ENCODE measurements at places on chromosomes 6 and 20. TPM values are rescaled to one million over a fixed set of nuclear protein-coding genes. Genes with fewer than 3 reads are reported as not detected.

DNA sequence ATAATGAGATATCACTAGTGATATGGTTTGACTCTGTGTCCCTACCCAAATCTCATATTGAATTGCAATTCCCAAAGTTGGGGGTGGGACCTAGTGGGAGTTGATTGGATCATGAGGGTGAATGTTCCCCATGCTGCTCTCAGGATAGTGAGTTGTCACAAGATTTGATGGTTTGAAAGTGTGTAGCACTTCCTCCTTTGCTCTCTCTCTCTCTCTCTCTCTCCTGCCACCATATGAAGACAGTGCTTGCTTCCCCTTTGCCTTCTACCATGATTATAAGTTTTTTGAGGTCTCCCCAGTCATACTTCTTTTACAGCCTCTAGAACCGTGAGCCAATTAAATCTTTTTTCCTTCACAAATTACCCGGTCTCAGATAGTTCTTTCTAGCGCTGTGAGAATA, 1002.0 kb upstream of the ADGRB3 start:
- H3K36me3 ChIP-seq = no peaks in the 10 kb centered on the region
- no peak overlapping the region for H3K27ac ChIP-seq
- no peaks in the 10 kb centered on the region for H3K27me3 ChIP-seq
- H3K4me3 ChIP-seq = no peak overlapping the region
- no peaks in the 10 kb centered on the region for H3K4me1 ChIP-seq

DNA sequence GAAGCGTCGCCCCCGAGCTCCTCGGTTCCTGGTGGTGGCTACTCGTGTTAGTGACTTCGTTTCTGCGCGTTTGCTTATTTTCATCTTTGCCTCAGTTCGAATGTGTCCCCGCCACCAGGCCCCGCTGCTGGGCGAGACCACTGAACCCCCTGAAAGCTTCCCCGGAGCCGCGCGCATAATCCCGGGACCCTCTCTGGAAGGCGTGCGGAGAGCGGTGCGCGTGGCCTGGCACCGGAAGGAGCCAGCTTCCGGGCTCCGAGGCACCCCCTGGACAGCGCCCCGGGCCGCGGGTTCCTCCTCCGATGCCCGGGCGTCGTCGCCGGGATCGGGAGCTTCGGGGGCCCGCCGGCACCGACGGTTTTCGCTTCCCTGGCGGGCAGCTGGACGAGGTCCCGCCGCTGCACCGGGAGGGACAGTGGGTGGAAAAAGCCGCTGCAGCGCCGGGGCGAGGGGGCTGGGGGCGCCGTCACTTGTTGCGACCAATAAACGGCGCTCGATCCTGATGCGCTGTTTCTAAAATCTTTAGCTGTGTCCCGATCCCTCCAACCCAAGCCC, 643 bp upstream of the SLC35D3 start:
- H3K4me1 ChIP-seq = peaks cover 40% of the 10 kb centered on the region
- DNase-seq = no peak
- peaks cover 79% of the 10 kb centered on the region for H3K27me3 ChIP-seq
- H3K4me3 ChIP-seq = peak overlapping the region; percentile 41
- no peak overlapping the region for H3K27ac ChIP-seq

DNA sequence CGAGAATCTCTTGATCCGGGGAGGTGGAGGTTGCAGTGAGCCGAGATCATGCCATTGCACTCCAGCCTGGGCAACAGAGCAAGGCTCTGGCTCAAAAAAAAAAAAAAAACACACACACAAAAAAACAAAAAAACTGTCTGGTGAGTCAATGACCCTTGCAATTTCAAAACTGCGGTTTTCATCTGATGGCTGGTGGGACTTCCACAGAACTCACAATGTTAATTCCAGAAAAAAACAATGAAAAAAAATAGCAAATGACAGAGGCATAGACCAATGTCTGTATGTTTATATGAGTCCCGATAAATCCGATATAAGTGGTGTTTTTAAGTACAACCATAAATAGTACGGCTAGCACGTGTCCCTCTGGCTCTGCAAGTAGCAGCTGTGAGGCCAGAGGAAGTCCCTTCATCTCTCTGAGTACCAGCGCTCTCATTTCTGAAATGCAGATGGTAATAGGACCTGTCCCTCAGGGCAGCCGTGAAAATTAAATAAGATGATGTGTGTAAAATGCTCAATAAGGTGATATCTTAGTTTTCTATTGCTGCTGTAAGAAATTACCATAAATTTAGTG, 21.9 kb upstream of the PTPN1 start:
- H3K36me3 ChIP-seq = no peaks in the 10 kb centered on the region
- DNase-seq = no peak
- no peak overlapping the region for H3K4me3 ChIP-seq
- peaks cover 29% of the 10 kb centered on the region for H3K4me1 ChIP-seq
- no peaks in the 10 kb centered on the region for H3K27me3 ChIP-seq
- H3K27ac ChIP-seq = no peak overlapping the region

GRCh38 chr6:90610751-90611542, 24.1 kb upstream of the MAP3K7 start:
- peaks cover 5% of the 10 kb centered on the region for H3K27me3 ChIP-seq
- H3K4me1 ChIP-seq = no peaks in the 10 kb centered on the region
- H3K27ac ChIP-seq = peak overlapping the region; percentile 36
- peak overlapping the region; percentile 37 for H3K4me3 ChIP-seq
- DNase-seq = no peak

DNA sequence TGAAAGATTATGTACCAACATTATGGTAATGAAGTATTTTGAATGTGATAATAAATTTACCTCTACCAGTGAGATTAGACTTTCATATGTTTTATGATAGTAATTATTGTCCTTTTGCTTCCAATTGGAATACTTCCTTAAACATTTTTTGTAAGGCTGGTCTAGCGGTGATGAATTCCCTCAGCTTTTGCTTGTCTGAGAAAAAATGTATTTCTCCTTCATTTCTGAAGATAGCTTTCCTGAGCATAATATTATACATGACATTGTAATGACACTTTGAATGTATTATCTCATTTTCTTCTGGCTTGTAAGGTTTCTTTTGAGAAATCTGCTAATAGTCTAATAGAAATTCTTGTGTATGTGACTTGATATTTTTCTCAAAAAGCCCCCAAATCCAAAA, 18.6 kb upstream of the EDN1 start:
- no peak for DNase-seq
- H3K4me1 ChIP-seq = no peaks in the 10 kb centered on the region
- H3K4me3 ChIP-seq = no peak overlapping the region
- no peaks in the 10 kb centered on the region for H3K27me3 ChIP-seq
- no peak overlapping the region for H3K27ac ChIP-seq
- H3K36me3 ChIP-seq = no peaks in the 10 kb centered on the region

GRCh38 chr6:33877982-33878535, 74.3 kb upstream of the MLN start:
- no peak overlapping the region for H3K4me3 ChIP-seq
- no peaks in the 10 kb centered on the region for H3K4me1 ChIP-seq
- H3K27me3 ChIP-seq = no peaks in the 10 kb centered on the region
- DNase-seq = no peak
- H3K36me3 ChIP-seq = no peaks in the 10 kb centered on the region
- no peak overlapping the region for H3K27ac ChIP-seq

DNA sequence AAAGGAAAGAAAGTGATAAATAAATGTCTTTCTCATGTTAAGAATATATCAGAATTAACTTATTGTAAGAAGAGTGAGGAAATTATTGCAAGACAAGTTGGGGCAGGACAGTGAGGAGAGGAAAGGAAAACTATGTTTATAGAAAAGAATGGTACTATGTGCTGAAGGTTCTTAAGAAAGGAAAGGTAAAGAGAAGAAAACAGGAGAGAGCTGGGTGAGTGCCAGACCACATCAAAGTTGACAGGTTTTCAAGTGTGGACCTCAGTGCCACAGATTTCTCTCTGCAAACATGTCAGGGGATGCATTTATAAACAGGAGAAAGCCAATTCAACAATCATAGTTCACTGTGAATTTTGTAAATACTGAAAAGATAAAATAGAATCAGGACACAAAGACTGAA, 439.2 kb downstream of the PKHD1 start:
- no peaks in the 10 kb centered on the region for H3K27me3 ChIP-seq
- no peaks in the 10 kb centered on the region for H3K36me3 ChIP-seq
- H3K27ac ChIP-seq = no peak overlapping the region
- no peaks in the 10 kb centered on the region for H3K4me1 ChIP-seq
- no peak for DNase-seq
- H3K4me3 ChIP-seq = no peak overlapping the region

DNA sequence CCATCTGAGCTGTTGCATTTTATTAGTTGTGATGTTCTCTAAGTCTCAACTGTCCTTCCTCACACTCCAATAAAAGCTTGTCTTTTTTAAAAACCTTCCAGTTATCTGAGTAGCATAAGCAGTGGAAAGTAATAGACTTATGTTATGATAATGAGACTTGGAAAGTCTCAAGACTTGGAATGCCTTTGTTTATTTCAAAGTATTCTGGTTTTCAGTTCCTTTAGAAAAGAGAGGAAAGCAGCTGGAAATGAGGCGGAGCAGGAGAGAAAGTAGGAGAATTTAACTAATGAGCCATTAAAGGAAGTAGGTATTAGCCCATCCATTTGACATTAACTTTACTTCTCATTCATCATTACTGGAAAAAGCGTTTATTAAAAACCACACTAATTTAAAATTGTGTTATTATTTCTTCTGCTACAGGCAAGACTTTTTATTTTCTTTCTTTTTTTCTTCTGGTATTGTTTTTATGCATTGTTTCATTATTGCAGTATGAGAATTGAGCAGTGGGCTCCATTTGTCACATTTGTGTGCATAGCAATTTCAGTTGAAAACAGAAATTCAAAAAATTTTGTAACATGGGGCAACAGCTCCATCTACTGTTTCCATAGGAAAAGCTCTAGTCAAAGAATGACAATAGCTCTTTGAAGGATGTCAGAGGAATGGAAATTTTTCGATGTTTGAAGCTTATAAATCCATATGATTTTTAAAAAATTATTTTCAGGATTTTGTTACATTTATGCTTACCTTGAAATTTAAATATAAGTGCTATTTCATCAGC, 194.8 kb downstream of the COL9A1 start:
- no peak for DNase-seq
- H3K27me3 ChIP-seq = no peaks in the 10 kb centered on the region
- H3K36me3 ChIP-seq = no peaks in the 10 kb centered on the region
- no peak overlapping the region for H3K27ac ChIP-seq

- peaks cover 29% of the 10 kb centered on the region for H3K36me3 ChIP-seq
- no peaks in the 10 kb centered on the region for H3K4me1 ChIP-seq
- no peak for DNase-seq
- H3K27ac ChIP-seq = no peak overlapping the region
Measured at GRCh38 chr20:32427996-32428395, 69.9 kb downstream of the ASXL1 start.

- no peaks in the 10 kb centered on the region for H3K36me3 ChIP-seq
- no peak for DNase-seq
- H3K27ac ChIP-seq = no peak overlapping the region
- H3K4me1 ChIP-seq = no peaks in the 10 kb centered on the region
- H3K4me3 ChIP-seq = no peak overlapping the region
- no peaks in the 10 kb centered on the region for H3K27me3 ChIP-seq
Measured at GRCh38 chr6:71602385-71603007, 283.9 kb upstream of the RIMS1 start.

GRCh38 chr6:24666097-24666640, 530 bp downstream of the TDP2 start:
- peak overlapping the region; percentile 74 for H3K4me3 ChIP-seq
- no peaks in the 10 kb centered on the region for H3K27me3 ChIP-seq
- H3K4me1 ChIP-seq = peaks cover 4% of the 10 kb centered on the region
- DNase-seq = no peak
- H3K27ac ChIP-seq = peak overlapping the region; percentile 94

DNA sequence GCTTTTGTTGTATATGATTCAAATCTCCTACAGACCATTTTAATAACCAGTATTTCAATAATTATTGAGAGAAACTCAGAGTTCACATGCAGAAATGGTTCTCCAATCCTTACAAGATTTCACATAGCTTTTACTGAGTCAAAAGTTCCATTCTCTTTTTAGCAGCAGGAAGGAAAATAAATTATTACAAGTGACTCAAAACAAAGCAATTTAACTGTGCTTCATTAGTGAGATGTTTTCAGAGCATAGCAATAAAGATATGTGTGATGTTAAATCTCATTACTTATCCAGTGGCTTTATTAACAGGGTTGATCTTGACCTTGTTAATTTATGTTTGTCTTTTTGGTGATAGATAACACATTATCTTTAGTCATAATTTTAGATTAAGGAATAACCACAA, 22.0 kb downstream of the KIF13A start:
- peaks cover 44% of the 10 kb centered on the region for H3K4me1 ChIP-seq
- no peaks in the 10 kb centered on the region for H3K36me3 ChIP-seq
- no peaks in the 10 kb centered on the region for H3K27me3 ChIP-seq

DNA sequence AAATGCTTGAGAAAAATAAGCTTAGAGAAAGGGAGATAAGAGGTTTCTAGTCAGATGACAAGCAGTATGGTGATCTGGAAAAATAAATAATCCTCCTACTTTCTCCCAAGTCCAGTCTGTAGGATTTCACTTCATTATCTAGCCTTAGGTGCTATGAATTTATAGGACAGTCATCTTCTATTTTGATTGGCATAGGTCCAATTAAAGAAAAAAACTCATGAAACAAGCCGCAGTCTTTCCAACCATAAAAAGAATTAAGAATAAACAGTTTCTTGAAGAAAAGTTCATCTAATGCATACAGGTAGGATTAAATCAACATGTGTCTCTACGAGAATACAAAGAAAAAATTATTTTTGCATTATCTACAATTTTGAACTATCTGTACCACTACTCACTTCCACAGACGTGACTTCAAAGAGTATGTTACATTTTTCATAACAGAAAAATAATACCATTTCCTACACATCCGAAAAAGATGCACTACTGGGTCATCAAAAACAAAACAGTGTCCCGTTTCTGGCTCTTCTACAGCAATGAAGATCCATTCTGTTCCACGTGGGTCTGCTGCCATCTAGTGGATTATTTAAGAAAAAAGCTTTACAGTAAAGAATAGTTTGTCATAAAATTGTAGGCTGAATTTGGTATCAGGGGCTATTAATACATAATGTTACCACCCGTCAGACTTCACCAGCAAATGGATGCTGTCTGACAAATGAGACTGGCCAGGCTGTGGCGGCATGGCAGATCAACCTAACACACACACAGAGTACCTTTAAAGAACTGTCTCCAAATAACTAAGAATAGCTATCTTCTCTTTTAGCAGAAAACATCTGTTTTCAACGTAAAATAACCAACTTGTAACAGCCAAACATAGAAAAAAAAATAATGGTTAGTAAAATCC, 28.9 kb downstream of the STX7 start:
- no peak overlapping the region for H3K4me3 ChIP-seq
- H3K4me1 ChIP-seq = no peaks in the 10 kb centered on the region
- H3K27ac ChIP-seq = no peak overlapping the region

GRCh38 chr6:163729127-163729872, 314.8 kb downstream of the QKI start:
- H3K27ac ChIP-seq = no peak overlapping the region
- DNase-seq = no peak
- H3K27me3 ChIP-seq = no peaks in the 10 kb centered on the region
- H3K4me3 ChIP-seq = no peak overlapping the region

The ULBP2 gene
- 11.1 TPM for total RNA-seq

The GPR31 gene
- not detected for total RNA-seq

Measured in esophagus squamous epithelium (tissue), 5 donors.